ENCODE measurements at places on chromosomes 2 and 18.

- no peak for DNase-seq
Observed at GRCh38 chr2:71888751-71889445, 258.8 kb downstream of the CYP26B1 start.

GRCh38 chr2:229348128-229348527, 77.0 kb upstream of the PID1 start:
- DNase-seq, result no peak

- DNase-seq, result peak; percentile 50
Observed at GRCh38 chr2:26745609-26746327, 18.3 kb upstream of the SLC35F6 start.

DNA sequence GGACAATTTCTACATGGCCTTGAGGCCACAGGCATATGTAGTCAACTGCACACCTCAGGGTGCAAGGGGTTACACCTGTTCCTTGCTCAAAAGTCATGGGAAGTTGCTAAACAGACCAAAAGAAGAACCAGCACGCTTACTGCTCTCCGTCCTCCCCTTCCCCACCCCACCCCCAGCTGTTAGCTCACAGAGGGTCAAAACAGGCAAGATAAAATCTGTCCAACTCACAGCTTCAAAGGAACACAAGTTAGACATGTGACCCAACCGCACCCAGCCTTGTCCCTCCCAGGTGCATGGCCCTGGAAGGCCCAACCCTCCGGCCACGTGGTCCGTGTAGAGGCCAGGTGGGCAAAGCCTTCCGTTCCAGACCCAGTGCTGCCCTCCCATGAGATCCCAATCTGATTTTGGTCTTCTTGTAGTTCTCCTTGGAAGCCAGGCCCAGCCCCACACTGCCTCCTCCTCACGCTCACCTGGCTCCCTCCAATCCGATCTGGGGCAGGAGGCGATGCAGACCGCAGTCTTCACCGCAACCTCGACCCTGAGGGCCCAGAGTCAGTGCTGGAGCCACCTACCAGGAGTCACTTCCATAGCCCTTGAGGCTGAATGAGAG, 14.5 kb upstream of the ASPRV1 start:
- no peak for DNase-seq

GRCh38 chr2:96679848-96680247, 37.3 kb downstream of the FER1L5 start:
- no peak for DNase-seq
